ENCODE measurements at places on chromosomes 2 and 18.
A peak's percentile ranks its signal among the peaks of the same experiment; 100 is the strongest.

DNA sequence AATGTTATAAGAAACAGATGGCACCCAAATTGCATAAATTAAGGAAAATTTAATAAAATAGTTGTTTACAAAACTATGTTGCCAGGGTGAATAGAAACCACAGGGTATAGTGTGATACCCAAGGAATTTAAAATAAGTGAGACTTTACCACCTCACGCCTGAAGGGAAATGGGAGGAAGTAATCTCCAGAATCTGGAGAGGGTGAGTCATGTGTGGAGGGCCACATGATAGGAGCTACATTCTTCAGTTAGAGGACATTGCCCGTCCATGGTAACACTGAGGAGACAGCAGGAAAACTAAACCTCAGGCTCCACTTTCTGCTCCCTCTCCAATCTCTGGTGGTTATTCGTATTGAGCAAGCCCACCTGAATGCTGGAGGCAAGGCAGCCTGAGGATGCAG lies 97.2 kb upstream of the NXPH2 start:
- DNase-seq = no peak

GRCh38 chr18:2997846-2998564 lies 14.9 kb downstream of the LPIN2 start:
- no peak for DNase-seq

GRCh38 chr18:57051657-57052044 lies 95.2 kb upstream of the BOD1L2 start:
- DNase-seq = no peak

DNA sequence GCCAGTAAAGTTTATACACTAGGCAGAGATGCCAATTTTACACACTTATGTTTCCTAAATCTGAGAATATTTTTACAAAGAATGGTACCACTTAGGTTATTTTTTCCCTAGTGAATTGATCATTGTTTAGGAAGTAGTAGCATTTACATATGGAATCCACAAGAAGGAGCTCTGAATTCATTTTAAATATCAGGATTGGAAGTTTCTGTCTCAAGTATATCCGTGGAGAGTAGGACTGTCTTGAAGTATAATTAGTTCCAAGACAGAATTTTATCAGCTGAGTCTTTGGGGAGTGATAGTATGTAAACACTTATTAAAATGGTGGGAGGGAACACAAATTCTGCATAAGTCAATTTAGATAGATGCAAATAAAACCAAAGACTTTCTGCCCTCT lies 82.3 kb upstream of the FAM98A start:
- no peak for DNase-seq

DNA sequence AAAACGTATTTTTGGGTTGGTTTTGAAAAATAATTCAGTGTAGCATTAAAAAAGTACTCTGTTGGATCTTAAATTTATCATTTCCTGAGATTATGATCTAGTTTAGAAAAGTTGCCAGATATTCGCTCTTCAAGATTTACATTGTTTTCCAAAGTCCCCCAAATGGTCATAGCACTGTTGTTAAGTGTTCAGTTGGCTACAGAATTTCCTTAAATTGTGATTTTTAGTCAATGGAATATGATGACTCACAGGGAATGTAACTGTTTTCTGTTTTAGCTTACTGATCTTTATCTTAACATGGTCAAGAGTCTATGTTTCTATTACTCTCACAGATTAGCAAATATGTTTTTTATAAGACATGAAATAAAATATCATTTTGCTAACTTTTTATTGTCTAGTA lies 23.2 kb downstream of the PLCL1 start:
- no peak for DNase-seq

- DNase-seq = no peak
Observed at GRCh38 chr2:145230546-145230945, 710.6 kb upstream of the ZEB2 start.

DNA sequence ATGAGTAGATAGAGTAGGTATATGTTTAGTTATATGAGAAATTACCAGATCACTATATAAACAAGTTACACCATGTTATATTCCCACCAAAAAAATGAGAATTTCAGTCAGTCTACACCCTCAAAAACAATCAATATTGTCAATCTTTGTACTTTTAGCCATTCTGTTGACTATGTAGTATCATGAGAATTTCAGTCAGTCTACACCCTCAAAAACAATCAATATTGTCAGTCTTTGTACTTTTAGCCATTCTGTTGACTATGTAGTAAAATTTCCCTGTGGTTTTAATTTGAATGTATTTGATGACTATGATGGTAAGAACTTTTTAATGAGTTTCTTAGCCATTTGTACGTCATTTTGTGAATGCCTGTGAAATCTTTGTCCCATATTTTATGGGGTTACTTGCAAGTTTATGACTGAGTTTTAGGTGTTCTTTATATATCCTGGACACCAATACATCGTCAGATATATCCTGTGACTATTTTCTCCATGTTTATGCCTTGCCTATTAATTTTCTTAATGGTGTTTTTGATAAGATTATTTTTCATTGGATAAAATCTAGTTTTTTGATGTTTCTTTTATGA lies 528.4 kb upstream of the SPHKAP start:
- DNase-seq = no peak

- no peak for DNase-seq
Observed at GRCh38 chr18:57008001-57008686, 138.7 kb upstream of the BOD1L2 start.

DNA sequence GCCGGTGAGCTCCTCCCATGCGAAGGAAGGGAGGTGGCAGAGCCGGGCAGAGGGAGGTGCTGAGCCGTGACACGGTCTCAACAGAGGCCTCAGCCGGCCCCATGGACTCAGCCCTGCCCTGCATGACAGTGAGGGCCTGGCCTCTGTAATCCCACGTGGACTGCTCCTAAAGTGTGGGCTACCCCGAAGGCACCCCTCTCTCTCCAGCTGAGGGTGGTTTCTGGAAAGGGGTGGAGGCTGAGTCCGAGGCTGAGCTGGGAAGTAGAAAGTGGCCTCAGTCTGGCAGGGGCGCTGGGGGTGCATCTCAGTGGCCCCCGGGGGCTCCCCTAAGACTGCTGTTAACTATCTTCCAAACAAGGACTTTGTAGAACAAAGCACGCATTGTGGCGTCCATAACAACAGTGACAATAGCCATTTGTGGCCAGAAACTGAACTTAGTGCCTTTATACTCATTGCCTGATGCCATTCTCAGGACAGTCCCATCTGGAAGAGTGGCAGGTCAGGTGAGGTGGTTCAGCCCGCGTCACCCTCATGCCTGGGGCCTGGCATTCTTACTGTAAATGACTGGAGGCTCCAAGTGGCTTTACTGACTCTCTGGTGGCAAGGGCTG lies 192.4 kb downstream of the TWIST2 start:
- peak; percentile 47 for DNase-seq

- no peak for DNase-seq
Observed at GRCh38 chr2:65436824-65437221, 4.4 kb upstream of the SPRED2 start.

DNA sequence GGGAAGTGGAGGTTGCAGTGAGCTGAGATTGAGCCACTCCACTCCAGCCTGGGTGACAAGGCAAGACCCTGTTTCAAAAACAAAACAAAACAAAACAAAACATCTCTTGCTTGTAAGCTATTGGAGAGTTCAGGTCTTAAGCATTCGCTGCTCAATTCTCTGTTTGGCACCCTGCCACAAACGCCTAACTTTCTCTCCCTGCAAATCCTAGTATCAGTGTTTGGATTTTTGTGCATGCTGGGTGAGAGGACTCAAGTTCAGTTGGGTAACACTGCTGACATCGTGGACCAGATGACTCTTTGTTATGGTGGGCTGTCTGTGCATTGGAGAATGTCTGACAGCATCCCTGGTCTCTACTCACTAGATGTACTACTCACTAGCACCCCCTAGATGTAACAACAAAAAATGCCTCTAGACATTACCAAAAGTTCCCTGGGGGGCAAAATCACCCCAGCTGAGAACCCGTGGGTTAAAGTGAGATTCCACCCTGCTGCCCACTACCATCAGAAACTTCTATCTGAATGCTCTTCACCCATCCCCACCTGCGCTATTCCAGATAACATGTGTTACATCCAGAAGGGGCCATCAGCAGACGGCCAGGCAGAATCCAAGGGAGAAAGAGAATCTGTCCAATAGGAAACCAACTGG lies 50.9 kb downstream of the CACNB4 start:
- no peak for DNase-seq

DNA sequence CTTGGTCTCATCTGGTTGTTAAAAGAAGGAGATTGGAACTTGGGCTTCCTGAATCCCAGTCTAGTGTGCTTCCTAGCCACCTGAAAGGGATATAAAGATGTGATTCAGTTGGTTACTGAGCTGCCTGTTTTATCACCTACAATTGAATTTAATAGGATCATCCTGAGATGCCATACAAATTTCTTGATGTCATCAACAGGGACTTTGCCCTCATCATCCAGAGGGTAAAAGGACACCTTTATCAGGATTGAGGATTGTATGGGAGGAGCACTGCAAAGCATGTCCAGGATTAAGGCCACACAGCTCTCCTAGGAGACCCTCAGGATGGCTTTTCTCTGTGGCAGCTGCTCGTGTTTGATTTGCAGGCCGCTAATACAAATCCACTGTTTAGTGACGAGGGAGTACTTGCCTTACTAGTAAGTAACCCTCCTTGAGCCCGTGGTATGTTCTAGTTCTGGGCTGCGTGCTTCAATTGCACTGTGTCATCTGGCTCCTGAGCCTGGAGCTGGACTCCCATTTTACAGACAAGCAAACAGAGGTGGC lies 28.6 kb downstream of the SH3RF3 start:
- DNase-seq = no peak

DNA sequence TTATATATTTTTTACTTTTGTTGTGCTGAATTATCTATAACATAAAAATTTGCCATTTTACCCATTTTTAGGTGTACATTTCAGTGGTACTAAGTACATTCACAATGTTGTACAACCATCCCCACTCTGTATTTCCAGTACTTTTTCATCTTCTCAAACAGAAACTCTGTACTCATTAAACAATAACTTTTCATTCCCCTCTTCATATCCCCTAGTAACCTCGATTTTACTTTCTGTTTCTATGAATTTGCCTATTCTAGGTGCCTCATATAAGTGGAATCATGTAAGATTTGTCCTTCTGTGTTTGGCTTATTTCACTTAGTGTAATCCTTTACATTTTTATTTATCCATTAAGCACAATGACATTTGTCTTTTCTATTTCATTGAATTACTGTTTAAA lies 51.3 kb downstream of the GTF2A1L start:
- no peak for DNase-seq

- DNase-seq = no peak
Observed at GRCh38 chr2:70088598-70089219, 1.4 kb downstream of the PCBP1 start.

GRCh38 chr2:241483305-241483704 lies 25.1 kb downstream of the STK25 start:
- DNase-seq = no peak

DNA sequence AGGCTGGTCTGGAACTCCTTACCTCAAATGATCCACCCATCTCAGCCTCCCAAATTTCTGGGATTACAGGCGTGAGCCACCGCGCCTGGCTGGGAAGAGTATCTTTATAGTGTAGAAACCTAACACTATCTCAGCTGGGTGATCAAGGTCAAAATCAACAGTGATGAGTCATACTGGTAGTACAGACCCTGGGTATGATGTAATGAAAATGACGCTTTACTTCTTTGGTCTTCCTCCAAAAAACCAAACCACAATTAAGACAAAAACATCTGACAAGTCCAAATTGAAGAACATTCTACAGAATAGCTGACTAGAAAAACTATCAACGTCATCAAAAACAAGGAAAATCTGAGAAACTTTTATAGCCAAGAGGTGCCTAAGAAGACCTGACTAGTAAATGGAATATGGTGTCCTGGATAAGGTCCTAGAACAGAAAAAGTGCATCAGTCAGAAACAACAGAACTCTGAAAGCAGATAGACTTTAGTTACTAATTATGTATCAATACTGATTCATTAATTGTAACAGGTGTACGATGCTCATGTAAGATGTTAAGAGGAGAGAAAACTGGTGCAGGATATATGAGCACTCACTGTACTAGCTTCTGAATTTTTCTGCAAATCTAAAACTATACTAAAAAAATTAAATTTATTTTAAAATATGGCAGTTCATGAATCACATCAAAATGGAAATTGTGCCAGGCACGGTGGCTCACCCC lies 25.4 kb downstream of the PDCL3 start:
- DNase-seq = no peak

DNA sequence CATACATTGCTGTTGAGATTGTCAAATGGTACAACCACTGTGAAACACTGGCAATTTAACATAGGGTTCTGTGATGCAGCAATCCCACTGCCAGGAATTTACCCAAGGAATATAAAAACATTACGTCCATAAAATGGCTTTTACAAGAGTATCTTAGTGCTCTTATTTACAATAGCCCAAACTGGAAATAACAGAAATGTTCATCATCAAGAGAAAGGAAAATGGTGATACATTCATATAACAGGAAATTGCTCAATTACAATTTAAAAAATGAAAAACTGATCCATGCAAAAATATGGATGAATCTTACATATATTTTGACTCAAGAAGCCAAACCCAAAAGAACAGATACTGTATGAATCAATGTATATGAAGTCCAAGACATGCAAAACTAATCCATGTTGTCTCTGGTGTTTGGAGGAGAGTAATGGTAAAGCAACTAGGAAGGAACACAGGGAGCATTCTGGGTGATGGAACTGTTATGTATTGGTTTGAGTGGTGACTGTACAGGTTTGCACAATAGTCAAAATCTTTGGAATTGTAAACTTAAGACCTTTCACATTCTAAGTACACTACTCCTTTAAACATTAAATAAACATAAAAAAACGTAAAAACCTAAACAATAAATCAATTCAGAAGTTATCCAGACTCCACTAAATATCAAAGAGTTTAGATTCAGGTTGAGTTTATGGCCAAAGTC lies 104.8 kb upstream of the WDR75 start:
- DNase-seq = no peak

- no peak for DNase-seq
Observed at GRCh38 chr2:222205136-222205535, 93.7 kb downstream of the PAX3 start.

- DNase-seq = no peak
Observed at GRCh38 chr2:71460595-71461303, 7.4 kb downstream of the DYSF start.

- no peak for DNase-seq
Observed at GRCh38 chr2:63772061-63772460, 69.6 kb upstream of the UGP2 start.

GRCh38 chr2:174344716-174345461 lies 10.1 kb downstream of the SP9 start:
- no peak for DNase-seq

DNA sequence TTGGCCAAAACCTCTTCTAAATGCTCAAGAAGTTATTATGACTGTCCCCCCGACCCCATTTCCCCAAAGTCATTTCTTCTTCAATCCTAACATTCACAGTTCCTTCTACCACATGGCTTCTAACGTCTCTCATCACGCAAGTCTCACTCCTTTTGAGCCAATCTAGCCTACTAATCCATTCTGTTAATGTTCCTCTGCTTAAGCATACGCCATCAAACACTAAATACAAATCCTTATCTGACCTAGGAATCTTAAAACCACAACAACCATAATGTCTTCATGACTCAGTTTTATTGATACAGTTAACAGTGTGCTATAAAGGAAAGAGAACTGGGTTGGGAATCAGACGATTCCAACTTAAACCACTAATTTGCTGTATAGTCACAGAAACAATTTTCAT lies 23.9 kb downstream of the HNRNPLL start:
- no peak for DNase-seq

Measured in dorsolateral prefrontal cortex (tissue), 122 donors.